Neural progenitor cell (in vitro differentiated cells): ENCODE measurements at places on chromosomes 7 and 10. TPM values are rescaled to one million over a fixed set of nuclear protein-coding genes. Genes with fewer than 3 reads are reported as not detected.

The PTER gene
- total RNA-seq: 9.4 and 14.2 TPM in 2 replicates

DNA sequence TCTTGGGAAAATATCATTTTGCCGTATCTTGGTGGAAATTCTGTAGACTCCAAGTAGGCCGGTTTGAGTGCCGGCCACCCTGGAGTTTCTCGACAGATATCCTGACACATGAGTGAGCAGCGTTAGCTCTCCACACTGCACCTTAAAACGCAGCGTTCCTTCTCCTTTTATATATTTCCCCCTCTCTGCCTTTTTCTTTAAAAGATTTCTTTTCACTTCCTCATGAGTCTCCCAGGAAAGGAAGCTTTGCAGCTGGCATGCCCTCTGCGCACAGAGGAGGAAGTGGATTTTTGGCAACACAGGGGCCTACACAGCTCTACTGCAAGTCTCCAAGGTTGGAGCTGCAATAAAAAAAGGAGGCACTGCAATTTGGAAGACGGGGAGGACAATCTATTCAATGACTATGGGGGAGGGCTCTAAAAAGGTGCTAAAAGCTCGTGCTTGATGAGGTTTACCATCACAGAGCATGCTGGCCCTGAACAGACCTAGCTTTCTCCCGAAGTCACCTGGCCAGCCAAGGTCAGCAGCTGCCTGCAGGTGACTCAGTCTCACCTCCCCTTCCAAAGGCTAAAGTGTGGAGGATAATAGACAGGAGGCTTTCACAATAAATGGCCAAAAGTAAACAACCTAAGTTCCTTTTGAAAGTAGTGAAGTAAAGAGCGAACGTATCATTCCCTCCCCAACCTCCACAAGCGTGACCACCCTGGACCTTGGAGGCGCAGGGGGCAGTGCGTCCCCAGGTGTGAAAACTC lies 252.8 kb downstream of the ZMYND11 start:
- no peak for DNase-seq

DNA sequence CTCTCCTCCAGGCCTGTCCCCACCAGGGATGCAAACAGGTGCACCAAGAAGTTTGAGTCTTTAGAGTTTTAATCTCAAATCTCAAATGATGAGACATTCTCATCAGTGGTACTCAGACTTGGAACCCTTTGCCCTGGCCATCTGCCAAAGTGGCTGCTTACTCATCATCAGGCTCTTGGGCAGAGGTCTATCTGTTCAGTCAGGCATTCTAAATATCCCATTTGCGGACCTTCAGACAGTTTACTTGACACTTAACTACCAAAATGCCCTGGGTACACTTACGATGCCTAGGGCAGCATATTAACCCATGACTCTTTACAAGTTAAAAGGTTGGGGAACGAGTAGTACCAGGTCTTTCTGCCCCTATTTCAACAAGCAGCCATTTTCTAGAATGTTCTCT lies 61.2 kb upstream of the YAE1 start:
- DNase-seq: no peak

- DNase-seq: no peak
These were observed 49.0 kb downstream of the PSMC2 start for GRCh38 chr7:103396471-103396870.
